ENCODE measurements at places on chromosomes 1 and 21.

DNA sequence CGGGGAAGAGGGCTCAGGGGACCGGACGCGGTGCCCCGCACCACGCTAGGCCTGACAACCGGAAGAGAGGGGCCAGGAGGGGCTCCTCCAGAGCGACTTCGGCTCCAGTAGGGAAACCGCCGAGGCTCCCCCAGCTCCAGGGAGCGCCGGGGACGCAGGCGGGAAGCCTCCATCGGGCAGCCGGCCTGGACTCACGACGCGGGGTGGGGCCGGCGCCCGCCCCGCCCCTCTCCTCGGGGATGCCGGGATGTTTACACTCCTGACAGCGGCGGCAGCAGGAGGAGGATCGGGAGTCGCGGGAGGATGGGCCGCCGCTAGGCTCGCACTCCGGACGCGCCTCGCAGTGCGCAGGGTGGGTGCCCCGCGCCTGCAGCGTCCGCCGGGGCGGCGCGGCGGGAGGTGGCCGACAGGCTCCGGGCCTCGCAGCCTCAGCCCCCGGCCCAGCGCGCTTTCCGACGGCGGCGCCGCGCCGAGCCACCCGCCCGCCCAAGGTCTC is at the start of gene NEK7:
NEK7 (plus strand) TSS at position 254 of the 496 bp plus-strand sequence. CDS start 75,583 bp downstream, outside the sequence.
- peak; percentile 90 for DNase-seq

DNA sequence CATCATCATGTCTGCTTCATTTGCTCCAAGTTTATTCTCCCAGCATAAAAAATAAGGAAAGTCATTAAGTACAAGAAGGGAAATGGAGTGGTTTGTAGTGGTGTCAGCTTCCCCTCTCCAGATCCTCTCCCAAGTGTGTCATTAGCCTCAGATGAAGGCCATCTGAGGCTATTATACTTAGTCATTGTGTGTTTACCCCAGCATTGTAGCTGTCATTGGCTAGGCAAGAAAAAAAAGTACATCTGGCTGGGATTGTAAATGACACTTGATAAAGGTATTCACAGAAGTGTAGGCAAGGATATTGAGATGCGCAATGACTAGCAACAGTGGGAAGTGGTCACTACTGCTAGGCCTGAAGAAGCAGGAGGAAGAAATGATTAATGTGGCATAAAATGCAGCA is 316.9 kb upstream of the SGIP1 start:
- DNase-seq: no peak

DNA sequence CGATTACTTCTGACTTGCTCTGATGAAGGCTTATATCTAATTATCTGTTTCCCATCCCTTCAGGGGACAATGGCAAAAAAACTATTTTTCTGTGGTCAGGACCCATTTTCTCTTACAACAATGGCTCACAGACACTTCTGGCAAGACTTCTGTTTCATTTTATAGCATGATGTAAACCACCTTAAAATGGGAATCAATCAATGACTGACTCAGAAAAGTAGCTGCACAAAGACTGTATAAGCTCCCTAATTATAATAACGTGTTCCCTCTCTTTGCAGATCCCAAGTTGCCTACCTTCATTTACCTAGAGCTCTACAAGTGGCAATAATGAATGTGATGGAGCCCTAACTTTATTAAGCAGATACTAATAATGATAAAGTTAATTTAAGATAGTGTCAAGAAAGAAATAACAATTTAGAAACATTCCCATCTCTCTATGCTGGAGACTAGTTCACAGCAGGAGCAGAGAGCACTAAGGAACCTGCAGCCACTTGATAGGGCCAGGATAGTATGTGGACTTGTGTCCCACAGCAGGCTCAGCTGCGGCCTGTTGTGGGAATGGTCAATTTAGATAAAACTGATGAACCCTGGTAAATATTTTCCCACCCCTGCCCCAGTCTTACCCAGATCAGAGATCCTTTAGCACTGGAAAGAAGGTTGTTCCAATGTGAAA is 538 bp downstream of the GBP2 start:
- no peak for DNase-seq

GRCh38 chr1:98296681-98297080 is 364.8 kb upstream of the SNX7 start:
- no peak for DNase-seq

- no peak for DNase-seq
Observed at GRCh38 chr1:154485910-154486496, 16.0 kb upstream of the TDRD10 start.

DNA sequence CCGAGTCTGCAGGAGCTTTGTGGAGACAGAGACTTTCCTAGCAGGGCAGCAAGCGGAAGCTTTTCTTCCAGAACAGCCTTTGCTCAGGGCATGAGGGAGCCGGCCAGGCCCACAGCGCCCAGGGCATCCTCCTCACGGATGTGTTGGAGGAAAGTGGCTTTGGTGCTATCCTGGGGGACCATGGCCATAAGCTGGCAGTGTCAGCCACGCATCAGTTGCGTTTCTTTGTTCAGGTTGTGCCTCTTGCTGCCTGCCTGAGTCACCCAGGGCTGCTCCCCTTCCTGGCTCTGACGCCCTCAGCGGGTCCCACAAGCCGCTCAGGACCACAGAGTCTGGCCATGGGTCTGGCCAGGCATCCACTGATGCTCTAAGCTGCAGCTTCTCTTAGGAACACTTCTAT is 39.6 kb upstream of the PRSS38 start:
- DNase-seq: no peak

GRCh38 chr1:32539584-32540571 is 651 bp downstream of the ZBTB8A start:
- peak; percentile 42 for DNase-seq

GRCh38 chr1:101059945-101060542 is 34.5 kb upstream of the DPH5 start:
- DNase-seq: no peak

GRCh38 chr1:244187310-244187709 is 136.2 kb downstream of the ZBTB18 start:
- no peak for DNase-seq

DNA sequence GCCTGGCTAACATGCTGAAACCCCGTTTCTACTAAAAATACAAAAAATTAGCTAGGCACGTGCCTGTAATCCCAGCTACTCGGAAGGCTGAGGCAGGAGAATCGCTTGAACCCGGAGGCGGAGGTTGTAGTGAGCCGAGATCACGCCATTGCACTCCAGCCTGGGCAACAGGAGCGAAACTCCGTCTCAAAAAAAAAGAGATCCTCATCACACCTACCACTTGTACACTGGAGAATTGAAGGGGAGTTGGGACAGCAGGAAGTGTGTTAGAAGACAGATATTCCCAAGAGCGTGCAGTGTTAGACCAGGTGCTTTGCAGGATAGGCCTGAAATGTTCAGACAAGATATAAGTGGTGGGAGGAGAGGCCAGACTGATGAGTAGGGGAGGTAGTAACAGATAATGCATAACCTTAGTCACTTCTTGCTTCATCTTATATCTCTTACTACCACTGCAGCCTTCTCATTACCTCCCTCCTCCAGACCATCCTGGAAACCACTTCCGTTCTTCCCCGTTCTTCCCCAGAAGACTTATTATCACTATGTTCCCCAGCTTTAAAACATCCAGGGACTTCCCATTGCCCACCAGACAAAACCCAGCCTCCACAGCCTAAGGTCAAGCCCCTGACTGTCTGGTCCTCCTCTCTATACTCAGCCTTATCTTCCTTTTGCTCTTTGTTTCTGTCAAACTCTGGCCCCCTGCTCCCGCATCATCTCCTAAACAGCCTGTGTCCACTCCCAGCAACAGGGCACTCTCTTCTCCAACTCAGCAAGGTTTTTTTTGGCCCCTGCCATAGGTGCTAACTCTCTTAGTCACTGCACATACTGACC is 21.3 kb downstream of the FAM20B start:
- no peak for DNase-seq

GRCh38 chr1:161720422-161720821 is 922 bp upstream of the FCRLB start:
- no peak for DNase-seq

GRCh38 chr1:225762444-225762843 is 15.2 kb upstream of the SRP9 start:
- DNase-seq: peak; percentile 58

- DNase-seq: no peak
Observed at GRCh38 chr1:107795441-107795840, 169.5 kb downstream of the VAV3 start.

DNA sequence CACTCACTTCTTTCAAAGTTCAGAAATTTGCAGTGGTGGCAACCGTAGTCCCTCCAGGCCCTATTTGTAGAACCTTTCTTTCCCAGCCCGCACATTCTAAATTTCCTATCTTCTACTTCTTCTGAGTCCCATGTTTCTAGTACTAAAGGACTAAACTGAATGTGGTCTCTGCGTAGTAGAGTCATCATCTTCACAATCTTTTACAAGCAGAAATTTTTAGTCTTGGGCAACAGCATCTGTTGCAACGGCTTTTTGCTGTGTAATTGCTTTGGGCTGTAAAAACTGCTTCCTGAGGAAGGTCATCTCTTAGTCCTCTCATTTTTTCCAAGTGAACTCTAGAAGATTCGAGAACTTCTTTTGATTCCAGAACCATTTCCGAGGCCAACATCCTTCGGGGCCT is 23.9 kb downstream of the VAV3 start:
- no peak for DNase-seq

DNA sequence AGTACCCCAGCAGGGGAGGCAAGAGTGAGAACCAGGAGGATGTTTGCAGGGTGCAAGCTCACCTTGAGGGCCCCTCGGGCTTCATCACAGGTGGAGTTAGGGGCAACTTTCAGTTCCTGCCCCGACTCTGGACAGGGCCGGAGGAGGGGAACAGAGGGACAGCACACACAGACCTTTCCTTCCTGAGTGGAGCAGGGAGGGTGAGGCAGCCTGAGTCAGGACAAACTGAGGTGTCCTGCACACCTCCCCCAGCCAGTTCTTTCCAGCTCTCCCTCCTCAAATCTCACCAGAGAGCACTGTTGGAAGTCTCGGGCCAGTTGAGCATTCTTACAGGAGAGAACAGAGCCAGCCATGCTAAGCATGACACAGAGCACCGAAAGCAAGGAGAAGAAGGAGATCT is 1.5 kb downstream of the ENTREP3 start:
- no peak for DNase-seq

DNA sequence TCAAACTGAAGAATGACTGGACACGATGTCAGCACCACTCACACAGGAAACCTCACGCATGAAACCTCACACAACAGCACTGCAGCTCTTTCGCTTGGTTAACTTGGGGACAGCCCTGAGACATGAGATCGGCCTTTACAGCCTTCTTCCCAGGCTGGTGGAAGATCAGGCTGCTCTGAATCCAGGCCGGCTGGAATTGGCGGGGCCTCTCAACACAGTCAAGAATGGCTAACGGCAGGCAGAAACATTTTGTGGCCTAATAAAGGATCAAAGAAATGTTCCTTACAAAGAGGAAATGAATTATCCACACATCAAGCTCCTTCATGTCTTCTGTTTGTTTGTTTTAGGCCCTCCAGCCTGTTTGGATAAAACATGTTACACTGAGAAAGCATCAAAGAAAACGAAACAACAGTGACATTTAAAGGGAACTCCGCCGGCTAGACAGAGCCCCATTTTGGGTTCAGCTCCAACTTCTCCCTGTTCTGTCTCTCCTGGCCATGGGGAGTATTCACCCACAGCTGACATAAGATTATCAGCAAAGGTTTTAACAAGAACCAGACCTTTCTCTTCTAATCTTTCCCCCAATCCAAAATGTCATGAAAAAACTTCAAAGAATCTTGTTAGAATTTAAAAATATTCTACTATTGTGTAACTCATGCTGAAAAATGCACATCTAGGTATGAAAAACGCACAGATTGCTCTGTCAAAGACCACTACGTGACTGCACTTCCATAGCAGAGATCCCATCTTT is 131.2 kb downstream of the SLC45A1 start:
- no peak for DNase-seq

- DNase-seq: no peak
Observed at GRCh38 chr1:1144122-1144842, 28.4 kb upstream of the C1orf159 start.

- peak; percentile 54 for DNase-seq
Observed at GRCh38 chr1:77322061-77322900, 40.5 kb downstream of the AK5 start.

GRCh38 chr1:229880271-229881170 is 186.5 kb upstream of the GALNT2 start:
- peak; percentile 19 for DNase-seq

DNA sequence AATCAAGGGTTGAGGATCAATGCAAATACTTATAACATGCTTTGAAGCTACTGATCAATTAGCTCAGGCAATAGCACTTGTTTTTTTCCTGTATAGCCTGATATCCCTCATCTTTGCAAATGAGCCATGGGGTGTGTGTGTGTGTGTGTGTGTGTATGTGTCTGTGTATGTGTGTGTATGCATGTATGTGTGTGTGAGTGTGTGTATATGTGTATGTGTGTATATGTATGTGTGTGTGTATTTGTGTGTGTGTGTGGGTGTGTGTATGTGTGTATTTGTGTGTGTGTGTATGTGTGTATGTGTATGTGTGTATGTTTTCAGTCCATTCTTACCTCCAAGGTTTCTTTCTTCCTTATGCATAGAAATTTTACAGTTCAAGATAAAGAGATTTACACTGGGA is 78.4 kb upstream of the SSX2IP start:
- no peak for DNase-seq

- DNase-seq: no peak
Observed at GRCh38 chr1:64059556-64059955, 143.9 kb upstream of the UBE2U start.

GRCh38 chr1:203144661-203145060 is 17.1 kb downstream of the ADORA1 start:
- DNase-seq: no peak

GRCh38 chr1:1065265-1065939 is 8.7 kb downstream of the RNF223 start:
- no peak for DNase-seq

- DNase-seq: no peak
Observed at GRCh38 chr1:32960819-32961355, 3.7 kb downstream of the RNF19B start.

- DNase-seq: no peak
Observed at GRCh38 chr1:41789661-41790330, 128.9 kb downstream of the HIVEP3 start.

DNA sequence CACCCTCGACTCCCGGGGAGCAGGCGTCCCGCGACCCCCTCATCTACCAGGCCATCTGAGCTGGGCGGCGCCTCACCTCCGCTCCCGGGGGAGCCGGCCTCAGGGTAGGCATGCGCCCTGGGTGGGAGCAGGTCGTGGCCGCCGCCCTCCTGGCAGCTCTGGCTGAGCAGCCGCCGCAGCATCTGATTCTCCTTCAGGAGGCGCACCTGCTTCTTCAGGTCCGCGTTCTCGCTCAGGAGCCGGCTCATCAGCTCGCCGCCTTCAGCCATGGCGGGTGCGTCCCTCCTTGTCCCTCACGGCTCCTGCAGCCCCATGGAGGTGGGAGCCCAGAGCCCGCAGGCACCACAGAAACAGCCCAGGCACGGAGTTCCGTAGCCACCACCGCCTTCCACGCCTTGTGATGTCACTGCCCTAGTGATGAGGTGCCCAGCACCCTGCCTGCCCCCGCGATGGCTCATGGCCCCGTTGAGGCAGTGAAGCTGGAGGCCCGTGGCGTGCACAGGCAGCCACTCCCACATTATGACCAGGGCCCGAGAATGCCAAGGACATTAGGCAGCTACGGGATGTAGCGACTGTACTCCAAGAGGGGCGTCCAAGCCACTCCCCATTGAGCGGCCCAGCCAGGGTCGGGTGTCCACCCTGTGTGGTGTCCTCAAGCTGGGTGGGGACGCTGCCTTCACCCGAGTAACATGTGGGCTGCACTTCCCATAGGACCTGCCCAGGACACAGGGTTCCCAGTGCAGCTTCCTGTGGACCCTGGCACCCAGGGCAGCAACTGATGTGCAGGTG is 1.5 kb downstream of the SPATC1L start:
- no peak for DNase-seq

- DNase-seq: no peak
Observed at GRCh38 chr1:108050158-108050557, 85.2 kb upstream of the VAV3 start.

- DNase-seq: peak; percentile 73
Observed at GRCh38 chr1:231395076-231395997, 26.8 kb downstream of the EGLN1 start.

All from SJSA1 (cell line).